ENCODE measurements at places on chromosomes 13 and 19.

DNA sequence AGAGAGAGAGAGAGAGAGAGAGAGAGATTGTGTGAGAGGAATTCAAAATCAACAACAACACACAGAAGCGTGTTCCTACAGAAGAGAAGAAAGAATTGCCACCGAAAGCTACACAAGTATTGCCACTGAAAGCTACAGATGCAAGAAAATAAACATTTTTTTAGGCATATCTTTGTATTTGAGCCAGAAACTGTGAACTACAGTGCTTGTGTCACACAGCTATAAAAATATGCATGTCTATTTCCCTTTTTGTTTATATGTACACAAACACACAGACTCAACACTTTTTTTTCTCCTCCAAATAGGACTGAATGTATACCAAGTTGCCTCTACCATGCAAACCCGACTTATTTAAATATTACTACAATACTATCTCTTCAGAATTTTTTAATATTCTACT lies 290.4 kb downstream of the SLITRK5 start:
- DNase-seq, result no peak

- DNase-seq, result no peak
These were observed 50.5 kb downstream of the KATNAL1 start for GRCh38 chr13:30256713-30257467.

DNA sequence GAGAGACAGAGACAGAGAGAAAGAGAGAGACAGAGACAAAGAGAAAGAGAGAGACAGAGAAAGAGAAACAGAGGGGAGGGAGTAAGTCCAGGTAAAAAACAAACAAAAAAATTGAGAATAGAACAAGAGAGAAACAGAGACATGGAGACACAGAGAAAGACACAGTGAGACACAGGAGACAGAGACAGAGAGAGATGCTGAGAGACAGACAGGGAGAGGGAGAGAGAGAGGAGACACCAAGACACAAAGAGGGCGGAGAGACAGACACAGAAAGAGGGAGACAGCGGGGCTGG lies 5.8 kb upstream of the PROZ start:
- no peak for DNase-seq

DNA sequence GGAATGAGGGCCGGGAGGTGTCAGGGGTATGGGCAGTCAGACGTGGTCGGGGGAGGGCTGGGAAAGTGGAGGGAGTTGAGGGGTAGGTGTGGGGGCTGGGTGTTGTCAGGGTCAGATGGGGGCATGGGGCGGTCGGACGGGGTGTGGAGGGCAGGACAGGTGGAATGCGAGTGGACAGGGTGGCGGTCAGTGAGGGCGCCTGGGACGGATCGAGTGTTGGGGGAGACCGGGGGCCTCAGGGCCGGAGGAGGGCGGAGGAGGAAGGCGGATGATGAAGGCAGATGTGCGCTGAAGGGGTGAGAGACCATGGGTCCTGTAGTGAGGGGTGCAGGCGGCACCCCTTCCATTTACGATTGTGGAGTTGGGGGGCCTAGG lies 5.7 kb downstream of the TBCB start:
- DNase-seq, result no peak

DNA sequence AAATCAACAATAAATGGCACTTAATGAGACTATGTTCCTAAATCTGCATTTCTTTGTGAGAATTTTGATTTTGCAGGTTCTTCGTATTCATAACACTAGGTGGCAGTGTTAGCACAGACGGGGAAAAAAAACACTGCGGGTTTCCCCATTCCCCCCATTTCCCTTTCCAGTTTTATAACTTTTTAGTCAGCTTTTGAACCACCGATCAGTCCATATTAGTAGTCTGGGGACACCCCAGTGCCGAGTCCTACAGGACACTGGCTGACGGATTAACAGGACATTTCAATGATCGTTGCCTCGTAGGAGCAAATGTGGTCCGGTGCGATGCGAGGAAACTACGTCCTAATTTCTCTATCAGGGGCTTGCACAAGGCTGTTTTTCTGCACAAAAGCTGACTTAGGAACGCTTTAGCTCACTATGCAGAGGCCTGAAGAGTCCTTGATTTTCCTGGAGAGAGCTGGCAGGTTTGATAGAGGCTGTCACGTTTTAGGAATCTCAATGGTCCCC lies 234.3 kb downstream of the LMO7 start:
- DNase-seq, result peak; percentile 5

DNA sequence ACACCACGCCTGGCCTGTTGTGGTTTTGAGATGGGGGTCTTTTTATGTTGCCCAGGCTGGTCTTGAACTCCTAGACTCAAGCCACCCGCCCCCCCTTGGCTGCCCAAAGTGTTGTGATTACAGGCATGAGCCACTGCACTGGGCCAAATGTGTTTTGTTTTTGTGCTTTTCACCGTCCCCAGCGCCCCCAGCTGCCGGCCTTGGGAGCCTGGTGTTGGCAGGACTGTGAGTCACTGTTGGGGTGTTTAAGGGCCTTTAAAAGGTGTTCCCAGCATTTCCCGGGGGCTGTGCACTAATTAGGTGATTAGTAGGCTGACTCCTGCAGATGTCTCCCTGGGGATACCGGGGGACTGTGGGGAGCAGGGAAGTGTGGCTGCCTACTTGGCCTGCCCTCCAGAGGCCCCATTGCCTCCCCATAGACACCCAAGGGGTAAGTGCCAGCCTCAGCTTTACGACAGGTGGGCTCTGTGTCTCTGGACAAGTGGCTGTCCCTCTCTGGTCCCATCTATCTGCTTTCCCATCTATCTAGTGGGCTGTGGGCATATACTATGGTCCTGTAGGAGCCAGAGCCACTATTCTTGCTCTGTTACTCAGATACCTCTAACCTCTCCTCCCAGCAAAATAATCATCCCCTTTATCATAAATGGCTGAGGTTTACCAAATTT lies 11.8 kb upstream of the TLE5 start:
- DNase-seq, result no peak

GRCh38 chr19:38093587-38093986 lies 130.4 kb downstream of the DPF1 start:
- DNase-seq, result no peak

DNA sequence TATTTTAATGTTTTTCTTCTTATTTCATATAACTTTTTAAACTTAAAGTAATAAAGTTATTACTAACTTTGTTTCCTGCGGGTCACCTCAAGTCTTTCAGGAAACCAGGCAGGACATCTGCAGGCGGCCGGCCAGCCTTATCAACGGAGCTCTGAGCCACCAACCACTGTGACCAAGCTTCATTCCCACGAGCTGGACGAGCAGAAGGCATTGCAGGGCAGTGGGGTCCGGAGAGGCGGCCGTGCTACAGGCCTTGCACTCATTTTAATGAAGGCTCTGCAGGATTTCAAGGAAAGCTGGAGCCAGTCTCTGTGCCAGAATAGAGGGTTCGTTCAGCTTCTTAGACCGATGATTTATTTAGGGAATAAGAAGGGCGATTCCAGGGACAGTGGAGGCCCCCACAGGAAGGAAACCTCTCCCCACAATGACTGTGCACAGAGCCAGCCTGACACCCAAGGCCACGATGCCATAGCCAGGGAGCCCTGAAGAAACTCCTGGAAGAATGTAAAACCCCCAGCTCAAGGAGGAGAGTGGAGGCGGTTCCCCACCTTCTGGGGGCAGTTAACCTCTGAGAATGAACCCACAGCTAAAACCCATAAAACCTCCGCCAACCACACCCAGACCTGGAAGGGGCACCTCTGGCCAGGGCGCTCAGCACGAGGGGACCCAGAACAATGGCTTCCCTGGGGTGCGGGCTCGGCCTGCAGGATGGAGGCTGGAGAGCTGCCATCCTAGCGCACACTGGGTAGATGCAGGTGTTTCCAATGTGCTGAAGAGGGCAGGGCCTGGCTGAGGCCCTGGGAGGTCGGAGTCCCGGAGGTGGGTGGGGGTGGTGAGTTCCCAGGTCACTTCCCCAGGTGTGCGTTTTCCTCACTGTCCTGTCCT lies 75.0 kb downstream of the RASA3 start:
- DNase-seq, result no peak

GRCh38 chr13:97125810-97126738 lies 96.1 kb upstream of the MBNL2 start:
- no peak for DNase-seq

GRCh38 chr19:4908781-4909155 lies 533 bp upstream of the UHRF1 start:
- no peak for DNase-seq

DNA sequence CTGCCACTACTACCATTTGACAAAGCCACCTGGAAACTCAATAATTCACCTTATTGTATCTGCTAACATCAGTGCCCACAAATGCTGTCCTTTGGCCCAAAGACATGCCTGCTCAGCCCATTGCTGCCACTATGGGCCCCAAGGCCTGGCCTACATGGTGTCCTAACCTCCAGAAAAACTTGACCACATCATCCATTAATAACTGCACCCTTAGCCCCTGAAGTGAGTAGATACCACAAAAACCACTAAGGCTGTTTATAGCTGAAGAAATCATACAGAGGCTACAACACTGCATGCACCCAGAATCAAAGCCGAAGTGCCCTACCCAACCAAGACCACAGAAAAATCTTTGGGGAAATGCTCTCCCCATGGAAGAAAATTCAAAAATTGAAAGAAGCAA lies 932.8 kb upstream of the SLITRK6 start:
- no peak for DNase-seq

GRCh38 chr19:45526143-45526542 lies 18.9 kb downstream of the VASP start:
- DNase-seq, result no peak

GRCh38 chr13:43611281-43612273 lies 175.2 kb downstream of the ENOX1 start:
- no peak for DNase-seq

- DNase-seq, result no peak
These were observed 9.5 kb downstream of the MYO16 start for GRCh38 chr13:108638901-108639300.

All from T-helper 17 cell (primary cell).